T-helper 1 cell (primary cell): ENCODE measurements at places on chromosomes 2 and 18.

- no peak for DNase-seq
Measured at GRCh38 chr18:22309191-22309590, 108.5 kb downstream of the CTAGE1 start.

DNA sequence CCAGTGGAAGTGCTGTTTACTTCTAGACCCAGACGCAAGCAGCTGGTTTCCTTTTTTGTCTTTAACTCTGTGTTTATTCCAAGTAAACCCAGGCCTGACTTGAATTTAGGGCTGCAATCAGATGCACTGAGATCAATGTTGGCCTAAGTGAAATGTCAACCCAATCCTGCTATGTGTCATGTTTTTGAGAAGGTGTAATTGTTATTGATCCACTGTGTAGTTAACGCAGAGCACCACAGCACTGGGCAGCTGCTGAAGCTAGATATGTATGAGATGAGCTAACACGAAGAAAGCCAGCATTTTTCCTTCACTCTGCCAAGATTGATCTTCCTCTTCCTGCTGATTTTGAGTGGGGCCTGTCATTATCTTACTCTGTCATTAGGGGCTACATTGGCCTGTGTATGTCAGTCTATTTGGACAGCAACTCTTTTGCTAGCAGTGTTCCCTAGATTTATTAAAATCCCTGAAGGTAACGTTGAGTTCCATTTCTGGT, 18.9 kb upstream of the DLX1 start:
- no peak for DNase-seq

- no peak for DNase-seq
Measured at GRCh38 chr2:47735912-47736311, 47.0 kb upstream of the MSH6 start.

GRCh38 chr2:129366263-129366662, 613.2 kb upstream of the RAB6C start:
- no peak for DNase-seq
